ENCODE measurements at places on chromosomes 1 and 21.

- no peak for DNase-seq
Observed at GRCh38 chr1:29757866-29758780, 521.8 kb downstream of the PTPRU start.

GRCh38 chr1:227161470-227161869, 156.8 kb downstream of the CDC42BPA start:
- no peak for DNase-seq

DNA sequence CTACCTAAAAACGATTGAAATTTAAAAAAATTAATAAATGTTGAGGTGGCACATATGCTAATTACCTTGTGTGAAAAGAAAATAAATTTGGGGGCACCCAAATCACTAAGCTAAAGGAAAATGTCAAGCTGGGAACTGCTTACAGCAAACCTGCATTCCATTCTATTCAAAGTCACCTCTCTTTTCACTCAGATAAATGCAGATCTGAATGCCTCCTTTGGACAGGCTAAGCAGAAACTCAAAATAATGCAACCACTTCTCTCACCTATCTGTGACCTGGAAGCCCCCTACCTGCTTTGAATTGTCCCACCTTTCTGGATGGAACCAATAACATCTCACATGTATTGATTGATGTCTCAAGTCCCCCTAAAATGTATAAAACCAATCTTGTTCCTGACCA, 628.7 kb downstream of the AMY1C start:
- no peak for DNase-seq

GRCh38 chr1:234484991-234485739, 6.2 kb upstream of the TARBP1 start:
- DNase-seq = no peak

DNA sequence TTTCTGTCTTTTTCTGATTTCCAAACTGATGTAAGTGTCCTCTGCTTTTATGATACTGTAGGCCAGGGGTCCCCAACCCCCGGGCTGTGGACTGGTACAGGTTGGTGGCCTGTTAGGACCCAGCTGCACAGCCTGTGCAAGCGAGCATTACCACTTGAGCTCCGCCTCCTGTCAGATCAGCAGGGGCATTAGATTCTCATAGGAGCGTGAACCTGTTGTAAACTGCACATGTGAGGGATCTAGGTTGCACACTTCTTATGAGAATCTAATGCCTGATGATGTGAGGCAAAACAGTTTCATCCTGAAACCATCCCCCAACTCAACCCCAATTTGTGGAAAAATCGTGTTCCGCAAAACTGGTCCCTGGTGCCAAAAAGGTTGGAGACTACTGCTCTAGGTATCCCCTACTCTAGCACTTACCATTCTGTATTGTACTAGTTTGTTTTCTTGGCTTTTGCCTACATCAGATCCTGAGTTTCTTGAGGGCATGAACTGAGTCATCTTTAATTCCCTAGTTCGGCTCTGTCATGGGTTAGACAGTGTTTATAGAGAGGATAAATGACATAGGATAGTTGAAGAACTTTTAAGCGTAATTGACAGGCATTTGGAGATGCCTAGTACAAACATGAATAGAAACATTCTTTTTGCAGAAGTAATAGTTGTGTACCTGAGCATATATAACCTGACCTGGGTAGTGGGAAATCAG, 4.1 kb downstream of the ABCD3 start:
- no peak for DNase-seq

DNA sequence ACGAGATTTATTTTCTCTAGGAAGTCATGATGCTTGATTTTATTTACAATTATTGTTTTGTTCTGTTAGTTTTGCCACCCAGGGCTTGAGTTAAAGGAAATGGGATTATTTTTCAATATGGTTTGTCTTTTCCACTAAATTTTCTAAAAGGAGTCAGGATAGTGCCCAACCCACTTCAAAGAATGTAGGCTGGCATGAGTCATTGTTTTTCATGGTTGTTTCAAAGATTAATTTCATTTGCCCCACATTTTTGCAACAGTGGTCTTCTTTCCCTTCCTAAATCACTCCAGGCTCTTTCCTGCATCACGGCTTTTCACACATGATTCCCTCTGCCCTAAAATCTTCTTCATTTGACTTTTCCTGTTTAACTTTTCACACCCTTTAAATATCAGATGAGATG, 2.5 kb downstream of the SLAMF6 start:
- no peak for DNase-seq

- no peak for DNase-seq
Observed at GRCh38 chr1:186717286-186717685, 37.1 kb upstream of the PTGS2 start.

GRCh38 chr1:212520299-212520698, 87.6 kb downstream of the NENF start:
- DNase-seq = no peak

DNA sequence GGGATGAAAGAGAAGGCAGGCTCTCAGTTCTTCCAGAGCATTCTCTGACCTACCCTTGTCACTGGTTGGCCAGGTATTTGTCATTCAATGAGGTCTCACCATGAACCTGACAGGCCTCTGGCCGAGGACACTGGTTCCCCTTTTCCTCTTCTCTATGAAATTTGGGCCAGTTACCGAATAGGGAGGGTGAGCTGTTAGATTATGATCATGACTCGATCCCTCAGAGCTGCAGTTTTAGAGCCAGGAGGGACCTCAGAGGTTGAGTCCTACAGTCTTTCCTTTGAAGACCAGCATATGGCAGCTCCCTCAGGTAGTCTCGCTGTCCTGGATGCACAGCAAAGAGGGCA, 29.5 kb upstream of the CLSTN1 start:
- no peak for DNase-seq

GRCh38 chr1:25503551-25504426, 39.6 kb upstream of the LDLRAP1 start:
- peak; percentile 25 for DNase-seq

- no peak for DNase-seq
Observed at GRCh38 chr1:209989525-209989924, 51.5 kb downstream of the SYT14 start.

DNA sequence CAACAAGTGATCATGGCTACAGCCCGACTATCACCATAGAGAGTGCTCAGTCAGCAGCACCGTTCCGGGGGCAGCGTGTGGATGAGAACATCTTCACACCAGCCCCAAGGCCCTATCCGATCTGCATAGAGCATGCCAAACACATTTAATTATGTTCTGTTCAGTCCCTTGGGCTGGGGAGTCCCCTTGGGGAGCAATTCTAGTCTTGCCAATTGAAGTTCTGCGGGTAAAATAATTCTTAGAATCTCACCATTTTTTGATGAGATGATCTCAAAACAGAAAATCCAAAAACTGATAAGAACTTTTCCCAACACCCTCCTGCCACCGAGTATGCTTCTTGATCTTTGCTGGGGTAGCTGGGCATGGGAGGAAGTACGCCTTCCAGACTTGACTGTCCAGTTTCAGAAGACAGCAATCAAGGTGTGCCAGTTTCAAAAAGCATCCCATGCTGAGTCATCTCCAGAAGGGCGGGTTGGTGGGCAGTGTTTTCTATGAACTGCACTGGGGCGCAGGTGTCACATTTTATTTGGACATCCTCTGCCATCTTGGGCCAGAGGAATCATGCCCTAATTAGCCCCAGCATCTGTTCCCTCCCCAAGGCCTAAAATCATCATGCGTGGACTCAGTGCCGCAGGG, 20.8 kb upstream of the PTPRF start:
- DNase-seq = no peak

- DNase-seq = no peak
Observed at GRCh38 chr1:95386915-95387314, 152.9 kb downstream of the RWDD3 start.

DNA sequence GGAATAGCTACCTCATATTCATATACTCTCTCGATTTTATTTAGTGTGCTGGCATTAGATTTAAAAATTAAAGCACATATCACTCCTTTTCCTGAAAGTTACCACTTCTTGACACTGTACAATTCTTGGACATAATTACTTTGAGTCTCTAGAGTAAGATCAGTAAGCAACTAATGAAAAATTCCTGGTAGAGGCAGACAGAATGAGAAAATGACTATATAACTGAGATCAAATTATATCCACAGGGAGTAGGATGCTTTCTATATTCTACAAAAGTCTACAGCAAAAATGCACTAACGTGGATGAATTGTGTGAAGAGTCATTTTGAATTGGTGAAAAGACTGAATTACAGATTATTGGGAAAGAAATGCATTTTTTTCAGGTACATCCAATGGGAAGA, 445.7 kb downstream of the PTBP2 start:
- no peak for DNase-seq

DNA sequence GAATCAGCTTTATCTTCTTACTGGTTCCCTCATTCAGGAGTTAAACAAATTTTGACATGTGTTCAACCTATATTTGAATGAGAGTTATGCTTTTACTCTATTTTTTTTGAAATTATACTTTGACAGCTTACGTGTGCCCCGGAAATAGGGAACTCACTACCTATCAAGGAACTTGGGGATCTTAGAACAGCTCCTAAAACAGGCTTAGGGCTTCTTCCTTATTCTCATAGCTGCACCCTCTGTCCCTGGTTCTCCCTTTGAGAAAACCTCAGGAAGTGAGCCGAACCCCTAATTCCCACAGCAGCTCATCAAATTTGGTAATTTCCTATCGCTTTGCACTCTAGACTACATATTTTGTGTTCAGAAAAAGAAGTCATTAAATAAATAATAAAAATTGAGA, 81.2 kb upstream of the RUNX3 start:
- no peak for DNase-seq

GRCh38 chr1:148307583-148308185, 155.6 kb upstream of the NBPF11 start:
- DNase-seq = no peak

GRCh38 chr1:11880181-11880575, 21.4 kb upstream of the NPPB start:
- DNase-seq = no peak

- no peak for DNase-seq
Observed at GRCh38 chr1:31072304-31072746, 6.8 kb upstream of the PUM1 start.

GRCh38 chr1:36258960-36259344, 34.7 kb downstream of the THRAP3 start:
- DNase-seq = no peak

DNA sequence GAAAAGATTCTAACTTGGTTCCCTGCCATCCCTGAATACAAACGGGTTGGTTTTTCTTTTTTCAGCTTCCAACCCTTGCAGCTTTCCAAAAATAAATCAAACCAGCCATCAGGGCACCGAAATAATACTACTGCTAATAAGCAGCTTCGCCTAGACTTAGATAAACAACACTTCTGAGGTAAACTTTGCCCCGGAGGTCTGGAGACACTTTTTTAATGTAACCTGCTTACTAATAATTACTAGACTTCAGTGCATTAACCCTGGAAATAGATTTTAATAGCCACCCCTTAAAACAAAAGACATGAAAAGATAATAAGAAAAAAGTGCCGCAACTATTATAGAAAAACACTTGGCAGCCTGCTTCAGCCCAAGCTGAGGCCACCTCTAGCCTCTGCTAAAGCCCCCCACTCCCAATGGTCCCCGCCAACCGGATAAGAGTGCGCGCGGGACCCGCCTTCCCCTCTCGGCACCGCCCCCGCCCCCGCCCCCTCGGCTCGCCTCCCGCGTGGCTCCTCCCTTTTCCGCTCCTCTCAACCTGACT, 405 bp upstream of the GADD45A start:
- DNase-seq = no peak

- peak; percentile 87 for DNase-seq
Observed at GRCh38 chr1:6922096-6922931, 137.1 kb downstream of the CAMTA1 start.

GRCh38 chr1:186497651-186498050, 36.7 kb upstream of the PDC start:
- DNase-seq = no peak

DNA sequence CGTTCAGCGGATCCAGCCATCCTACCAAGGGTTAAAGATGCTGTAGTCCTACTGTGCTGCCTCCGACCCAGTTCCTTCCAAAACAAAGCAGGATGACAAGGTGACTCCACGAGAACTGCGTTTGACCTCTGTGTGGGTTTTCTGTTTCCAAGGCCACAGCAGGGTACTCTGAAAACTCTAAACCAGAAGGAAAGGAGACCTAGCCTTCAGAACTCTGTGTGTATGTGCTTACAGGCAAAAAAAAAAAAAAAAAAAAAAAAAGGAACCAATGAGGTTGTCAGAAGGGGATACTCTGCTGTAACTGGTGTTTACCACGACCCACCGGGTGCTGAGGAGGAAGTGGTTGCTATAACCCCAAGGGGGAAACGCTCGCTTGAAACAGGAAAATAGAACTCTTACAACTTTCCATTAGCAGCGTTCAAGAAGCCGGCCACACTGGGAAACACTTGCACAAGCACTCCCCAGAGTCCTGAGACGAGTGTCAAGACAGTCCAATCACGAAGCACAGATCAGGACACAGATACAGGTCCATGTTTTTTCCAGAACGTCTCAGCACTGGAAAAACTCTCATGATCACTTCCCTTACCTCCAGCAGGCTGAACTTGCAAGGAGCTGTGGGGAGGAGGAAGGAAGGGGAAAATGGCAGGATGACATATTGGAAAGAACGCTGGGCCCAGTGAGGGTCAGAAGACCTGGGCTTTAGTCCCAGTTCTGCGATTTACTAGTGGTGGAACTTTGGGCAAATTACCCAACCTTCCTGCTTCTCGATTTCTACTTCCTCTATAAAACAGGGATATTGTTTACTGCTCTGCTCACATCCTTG, 64.0 kb downstream of the ITPKB start:
- no peak for DNase-seq

DNA sequence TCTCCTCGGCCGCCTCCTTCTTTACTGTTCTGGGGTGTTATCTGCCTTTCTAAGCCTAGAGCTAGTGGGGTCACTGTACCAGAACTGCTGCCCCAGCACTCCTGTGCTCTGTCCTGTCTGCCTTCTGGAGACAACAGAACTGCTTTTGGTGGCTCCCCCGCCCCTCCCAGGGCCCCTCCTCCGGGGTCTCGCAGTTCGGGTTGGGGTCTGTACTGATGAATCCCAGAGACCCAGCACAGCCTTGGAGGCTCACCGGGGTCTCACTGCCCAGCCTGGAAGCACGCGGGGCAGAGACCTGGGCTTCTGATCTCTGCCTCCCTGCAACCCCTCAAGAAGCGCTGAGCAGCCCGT, 3.2 kb upstream of the PLEKHA6 start:
- DNase-seq = no peak

GRCh38 chr1:11070876-11071275, 11.1 kb upstream of the SRM start:
- DNase-seq = no peak

DNA sequence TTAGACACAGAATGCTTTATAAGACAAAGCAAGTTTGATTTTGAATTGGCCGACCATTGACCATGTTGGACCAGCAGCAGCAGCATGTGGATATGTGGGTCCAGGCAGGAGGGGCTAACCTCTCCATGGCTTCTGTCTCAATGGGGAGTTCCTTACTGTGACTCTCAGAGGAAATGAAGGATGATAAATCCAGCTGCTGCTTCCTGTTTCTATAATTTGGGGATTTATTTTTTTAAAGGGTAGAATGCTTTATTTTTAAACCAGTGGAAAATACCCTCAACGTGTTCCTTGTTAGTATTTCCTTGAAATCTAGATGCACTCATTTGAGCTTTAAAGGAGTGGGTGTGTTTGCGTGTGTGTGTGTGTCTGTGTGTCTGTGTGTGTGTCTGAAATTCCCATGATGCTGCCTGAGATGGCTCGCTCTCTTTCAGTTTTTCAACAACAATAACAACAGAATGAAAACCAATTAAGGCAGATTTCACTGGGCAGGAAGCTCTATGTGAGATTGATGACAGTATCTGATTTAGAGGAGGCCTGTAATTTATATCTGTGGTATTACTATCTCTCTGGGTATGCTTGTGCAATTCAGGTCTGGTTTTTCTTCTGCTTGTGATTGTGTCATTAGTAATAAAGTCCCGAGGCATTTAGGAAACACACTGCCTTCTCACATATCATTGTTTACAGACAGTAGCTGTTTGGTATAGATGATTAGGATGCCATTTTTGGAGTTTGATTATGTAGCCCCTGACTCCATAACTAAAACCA, 86.1 kb upstream of the ZNF326 start:
- no peak for DNase-seq

Data from NCI-H1092 (cell line).